ENCODE measurements at places on chromosomes 5 and 9.

- no peak for DNase-seq
These were observed 4.0 kb downstream of the ISL1 start for GRCh38 chr5:51386916-51387883.

- no peak for DNase-seq
These were observed 13.6 kb downstream of the ARHGAP26 start for GRCh38 chr5:142783601-142784341.

GRCh38 chr5:67366276-67366675 is 169.7 kb upstream of the CD180 start:
- DNase-seq = no peak

GRCh38 chr5:111532886-111533582 is 20.7 kb upstream of the STARD4 start:
- DNase-seq = no peak

DNA sequence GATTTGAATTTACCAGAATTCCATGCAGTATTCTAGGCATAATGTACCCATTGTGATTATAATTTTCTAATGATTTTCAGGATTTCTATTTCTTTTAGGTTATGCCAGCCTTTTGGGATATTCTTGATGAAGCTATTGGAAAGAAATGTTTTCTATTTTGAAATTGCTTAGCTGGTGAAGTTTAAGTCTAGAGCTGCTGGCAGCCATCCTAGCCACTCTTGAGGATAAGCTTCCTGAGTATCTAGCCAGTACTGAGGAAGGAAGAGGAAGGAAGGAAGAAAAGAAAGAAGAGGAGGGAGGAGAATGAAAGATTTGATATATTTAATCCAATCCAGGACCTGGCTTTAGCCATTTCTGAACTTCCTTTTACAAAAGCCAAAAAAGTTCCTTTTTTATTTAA is 142.1 kb upstream of the DAB2 start:
- no peak for DNase-seq

GRCh38 chr5:164000819-164001218 is 495.4 kb downstream of the MAT2B start:
- no peak for DNase-seq

DNA sequence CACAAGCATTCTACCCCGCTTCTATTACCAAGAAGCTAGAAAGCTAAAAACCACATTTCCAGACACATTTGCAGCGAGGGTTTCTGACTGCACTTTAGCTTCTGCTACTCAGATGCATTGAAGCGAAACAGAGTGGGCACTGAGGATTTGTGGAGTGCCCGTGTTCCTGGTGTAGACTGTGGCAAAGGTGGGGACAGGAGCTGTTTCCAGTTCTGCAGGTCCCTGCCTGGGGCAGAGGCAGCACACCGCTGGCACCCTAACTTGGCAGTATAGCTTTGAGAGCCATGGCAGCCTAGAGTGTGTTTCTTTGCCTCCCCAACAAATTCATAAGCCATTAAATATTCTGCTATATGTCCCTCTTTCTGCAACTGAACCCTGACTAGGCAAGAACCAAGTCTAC is 108.6 kb upstream of the SPOCK1 start:
- DNase-seq = no peak

DNA sequence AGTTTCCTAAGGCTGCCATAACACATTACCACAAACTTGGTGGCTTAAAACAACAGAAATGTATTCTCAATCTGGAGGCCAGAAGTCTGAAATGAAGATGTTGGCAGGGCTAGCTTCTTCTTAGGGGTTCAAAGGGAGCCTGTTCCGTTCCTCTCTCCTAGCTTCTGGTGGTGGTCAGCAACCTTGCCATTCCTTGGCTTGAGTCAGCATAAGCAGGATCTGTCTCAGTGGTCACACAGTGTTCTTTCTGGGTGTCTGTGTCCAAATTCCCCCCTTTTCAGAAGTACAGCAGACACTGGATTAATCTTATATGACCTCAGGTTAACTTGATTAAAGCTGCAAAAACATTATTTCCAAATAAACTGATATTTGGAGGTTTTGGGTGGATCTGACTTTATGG is 2.1 kb upstream of the OSMR start:
- DNase-seq = no peak

DNA sequence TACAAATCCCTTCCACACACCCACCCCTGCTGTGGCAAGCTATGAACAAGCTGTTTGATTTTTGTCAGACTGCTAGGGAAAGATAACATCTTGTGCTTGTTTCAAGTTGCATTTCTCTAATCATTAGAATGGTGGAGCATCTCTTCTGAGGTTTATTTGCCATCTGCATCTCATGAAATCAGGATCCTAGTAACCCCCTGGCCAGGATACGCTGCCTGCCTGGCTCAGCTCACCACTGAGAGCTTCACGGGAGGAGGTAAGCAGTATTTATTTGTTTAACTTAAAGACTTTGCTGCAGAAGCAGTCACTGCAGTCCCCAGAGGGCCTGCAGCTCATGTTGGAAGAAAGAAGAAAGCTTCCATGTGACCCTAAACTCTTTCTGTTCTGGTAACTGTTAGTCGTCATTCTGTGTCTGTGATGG is 83.3 kb upstream of the CXCL14 start:
- DNase-seq = no peak

- no peak for DNase-seq
These were observed 2.8 kb upstream of the LMAN2 start for GRCh38 chr5:177354256-177354655.

GRCh38 chr9:101400120-101400519 is 1.5 kb downstream of the ZNF189 start:
- DNase-seq = no peak

GRCh38 chr5:83331842-83332241 is 139.7 kb upstream of the VCAN start:
- DNase-seq = no peak

DNA sequence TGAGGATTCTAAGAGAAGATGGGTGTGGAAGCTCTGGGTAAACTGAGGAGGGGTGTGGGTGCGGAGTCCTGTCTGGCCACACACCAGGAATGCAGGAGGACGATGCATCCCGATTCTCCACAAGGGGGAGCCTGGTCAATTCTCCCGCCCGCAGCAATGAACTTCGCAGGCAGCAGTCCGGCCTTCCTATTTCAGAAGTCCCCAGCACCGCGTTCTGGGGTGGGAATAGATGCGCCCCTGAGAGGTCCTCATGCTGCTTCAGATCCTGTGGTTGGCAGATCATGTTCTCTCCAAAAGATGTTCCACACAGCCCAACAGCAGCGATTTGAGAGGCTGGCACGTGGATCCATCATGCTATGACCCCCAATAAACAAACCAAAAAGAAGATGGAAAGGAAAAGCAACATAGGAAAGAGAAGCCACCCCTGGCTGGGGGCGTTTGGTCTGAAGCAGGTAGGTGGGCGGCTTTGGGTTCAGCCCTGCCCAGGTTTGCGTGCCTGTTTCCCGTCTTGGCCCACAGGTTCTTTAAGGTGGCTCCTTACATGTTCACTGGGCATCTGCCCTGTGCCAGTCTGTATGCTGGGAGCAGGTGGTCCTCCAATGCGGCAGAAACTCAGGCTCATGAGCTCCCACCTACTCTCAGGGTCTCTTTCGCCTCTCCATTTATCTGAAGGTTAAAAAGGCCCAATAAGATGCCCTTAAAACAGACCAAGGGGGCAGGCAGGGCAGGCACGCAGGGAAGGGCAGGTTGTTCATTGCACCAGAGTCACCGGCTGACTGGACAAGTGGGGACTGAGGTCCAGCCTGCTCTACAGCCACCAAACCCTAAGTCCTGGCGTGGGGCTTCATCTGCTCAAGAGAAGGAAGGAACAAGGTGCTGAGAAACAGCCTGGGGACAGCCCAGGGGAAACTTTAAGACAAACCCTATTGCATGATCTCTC is 171.6 kb downstream of the PAX5 start:
- DNase-seq = no peak

GRCh38 chr9:120289990-120290975 is 289.7 kb downstream of the CDK5RAP2 start:
- DNase-seq = no peak

GRCh38 chr9:4435197-4435596 is 55.1 kb upstream of the SLC1A1 start:
- no peak for DNase-seq

GRCh38 chr5:124454081-124454480 is 292.4 kb downstream of the ZNF608 start:
- no peak for DNase-seq

DNA sequence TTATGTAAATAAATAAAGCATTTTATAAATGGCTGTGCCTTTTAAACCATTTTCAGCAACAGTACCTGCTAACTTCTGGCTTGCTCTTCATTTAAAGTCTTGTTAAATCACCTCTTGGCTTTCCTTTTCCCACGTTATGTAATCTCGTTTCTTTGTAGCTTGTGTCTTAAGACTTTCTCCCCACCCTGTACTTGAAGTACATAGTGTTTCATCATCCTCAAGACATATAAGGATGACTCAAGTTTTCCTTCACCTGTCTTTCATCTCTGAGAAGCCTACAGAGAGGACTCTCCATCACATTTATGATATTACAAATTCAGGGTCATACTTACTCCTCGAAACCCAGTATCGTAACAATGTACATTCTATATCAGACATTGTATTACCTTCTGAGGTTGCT is 33.9 kb downstream of the PRELID2 start:
- DNase-seq = no peak

DNA sequence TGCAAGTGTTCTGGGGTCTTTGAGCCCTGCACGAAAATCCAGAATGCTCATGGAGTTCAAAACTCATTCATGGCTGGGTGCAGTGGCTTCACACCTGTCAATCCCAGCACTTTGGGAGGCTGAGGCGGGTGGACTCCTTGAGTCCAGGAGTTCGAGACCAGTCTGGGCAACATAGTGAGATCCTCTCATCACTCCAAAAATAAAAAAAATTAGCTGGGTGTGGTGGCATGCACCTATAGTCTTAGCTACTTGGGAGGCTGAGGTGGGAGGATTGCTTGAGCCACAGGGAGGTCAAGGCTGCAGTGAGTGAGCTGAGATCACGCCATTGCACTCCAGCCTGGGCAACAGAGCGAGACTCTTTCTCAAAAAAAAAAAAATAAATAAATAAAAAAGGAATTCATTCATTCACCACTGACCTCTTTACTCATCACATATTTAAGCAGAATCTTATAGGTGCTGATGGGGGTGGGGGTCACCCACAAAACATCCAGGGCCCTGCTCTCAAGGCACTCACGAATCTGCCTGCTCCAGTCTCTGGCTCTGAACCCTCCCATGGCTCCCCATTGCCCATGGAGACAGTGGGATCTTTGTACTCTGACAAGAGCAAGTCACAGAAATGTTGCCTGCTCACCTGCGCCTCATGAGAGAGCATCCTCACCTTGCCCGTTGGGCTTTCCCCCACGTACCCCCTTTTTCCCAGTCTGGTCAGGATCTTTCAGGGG is 76.7 kb upstream of the IER5L start:
- DNase-seq = no peak

DNA sequence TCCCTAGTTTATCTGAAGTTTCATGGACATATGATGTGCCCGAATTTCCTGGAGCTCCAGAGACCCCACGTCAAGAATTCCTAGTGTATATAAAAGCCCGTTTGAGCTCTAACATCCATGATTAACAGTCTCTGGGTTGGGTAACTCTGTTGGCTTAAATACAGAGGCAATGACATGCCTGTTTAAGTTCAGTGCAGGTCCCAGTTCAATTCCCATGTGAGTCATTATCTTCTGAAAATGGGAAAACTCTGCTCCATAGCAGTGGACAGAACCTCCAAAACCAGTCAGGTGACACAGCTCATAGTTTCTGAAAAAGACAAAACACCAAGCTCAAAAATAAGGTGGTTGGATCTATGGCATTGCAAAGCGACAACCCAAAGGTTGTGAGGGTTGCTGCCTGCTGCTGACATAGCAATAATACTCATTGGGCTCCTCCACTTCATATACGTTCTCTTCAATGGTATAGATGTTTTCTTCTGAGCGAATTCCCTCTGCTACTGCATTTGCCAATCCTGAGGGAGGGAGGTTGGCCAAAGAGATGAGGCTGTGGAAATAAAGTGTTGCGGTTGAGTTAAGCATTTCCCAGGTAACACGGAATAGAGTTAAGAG is 22.0 kb downstream of the HAVCR2 start:
- no peak for DNase-seq

DNA sequence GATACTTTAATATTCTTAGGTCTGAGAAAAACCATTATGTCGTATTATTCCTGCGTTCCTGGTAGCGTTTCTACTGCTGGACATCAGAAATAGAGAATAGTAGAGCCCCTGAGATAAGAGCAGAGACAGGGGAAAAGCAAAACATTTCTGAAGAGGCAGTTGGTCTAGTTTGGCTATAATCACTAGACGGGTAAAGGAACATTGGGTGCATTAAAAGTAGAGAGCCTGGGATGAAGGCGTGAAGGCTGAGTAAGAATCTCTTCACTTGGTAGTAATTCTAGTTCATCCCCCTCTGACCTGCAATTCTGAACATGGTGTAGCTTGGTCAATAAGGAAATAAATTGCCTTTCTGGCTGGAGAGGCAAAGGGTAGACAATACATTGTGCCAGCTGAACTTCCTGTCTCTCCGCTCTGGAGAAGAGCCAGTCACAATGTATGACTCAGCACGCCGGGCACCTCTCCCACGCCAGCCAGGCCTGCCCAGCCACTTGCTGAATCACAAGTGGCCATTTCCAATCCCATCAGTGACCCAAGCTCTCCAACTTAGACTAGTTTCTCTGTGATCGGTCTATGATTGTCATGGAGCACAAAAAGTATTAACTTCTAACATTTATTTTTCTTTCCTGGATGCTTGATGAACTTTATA is 75.4 kb downstream of the STK32A start:
- DNase-seq = peak; percentile 72

DNA sequence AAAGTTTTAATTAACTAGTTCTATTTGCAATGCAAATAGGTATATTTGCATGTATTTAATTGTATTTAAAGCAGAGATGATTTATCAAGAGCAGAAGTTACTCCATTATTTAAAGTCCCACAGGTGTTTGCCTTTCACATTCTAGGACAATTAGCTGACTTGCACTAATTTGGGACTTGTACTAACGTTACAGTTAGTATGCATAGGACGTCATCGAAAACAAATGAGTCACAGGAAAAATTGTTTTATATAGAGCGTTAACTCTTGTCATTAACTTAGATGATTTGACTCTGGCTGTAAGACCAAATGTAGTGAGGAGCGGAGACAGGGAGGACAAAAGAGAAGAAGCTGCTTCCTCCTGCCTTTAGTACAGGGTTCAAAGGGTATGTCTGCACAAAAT is 126.1 kb upstream of the IFNE start:
- DNase-seq = no peak

DNA sequence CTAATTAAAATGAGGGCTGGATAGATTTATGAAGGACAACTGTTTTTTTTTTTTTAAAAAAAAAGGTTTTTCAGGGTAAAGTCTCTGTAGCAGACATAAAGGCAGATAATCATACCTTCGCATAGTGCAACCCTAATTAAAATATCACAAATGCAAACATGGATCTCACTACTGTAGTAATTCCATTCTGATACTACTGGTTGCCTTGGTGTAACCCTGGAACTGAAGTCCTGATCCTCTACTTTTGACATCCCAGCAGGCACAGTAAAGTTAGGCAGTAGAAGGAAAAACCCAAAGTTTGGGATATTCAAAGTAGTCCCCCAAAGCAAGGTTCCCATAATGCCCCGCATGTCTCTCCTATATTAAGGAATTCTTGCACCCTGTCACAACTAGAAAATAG is 19.6 kb downstream of the RFX3 start:
- no peak for DNase-seq

GRCh38 chr5:22596404-22596970 is 256.7 kb downstream of the CDH12 start:
- peak; percentile 45 for DNase-seq

- DNase-seq = no peak
These were observed 181.7 kb downstream of the CDK5RAP2 start for GRCh38 chr9:120398286-120398685.
